ENCODE measurements at places on chromosomes 7 and 10. TPM values are rescaled to one million over a fixed set of nuclear protein-coding genes. Genes with fewer than 3 reads are reported as not detected.

The USP6NL gene
- total RNA-seq = 10.5 TPM

The GJC3 gene
- not detected for total RNA-seq

The XRCC2 gene
- total RNA-seq = 0.24 TPM

The HOXA4 gene
- total RNA-seq = 1.1 TPM

GRCh38 chr7:67463316-67463715 is 466.7 kb downstream of the TYW1 start:
- DNase-seq = no peak

GRCh38 chr10:72414642-72415041 is 59.9 kb upstream of the DNAJB12 start:
- DNase-seq = no peak

DNA sequence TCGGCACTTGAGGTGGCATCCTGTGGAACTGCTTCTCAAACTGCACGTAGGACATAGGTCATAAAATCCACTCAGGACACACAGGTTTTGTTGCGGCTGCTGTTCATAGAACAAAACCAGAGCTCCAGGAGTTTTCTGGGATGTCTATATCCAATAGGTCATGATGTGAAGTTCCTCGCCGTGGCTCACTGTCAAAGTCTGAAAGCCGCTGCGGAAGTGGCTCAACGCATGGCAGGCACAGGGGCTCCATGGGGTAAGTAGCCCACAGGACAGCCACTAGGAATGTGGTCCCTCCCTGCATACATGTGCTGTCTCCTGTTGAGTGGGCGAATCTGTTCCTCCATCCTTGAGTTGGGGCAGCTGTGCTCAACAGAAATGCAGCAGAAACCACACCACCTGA is 72.2 kb downstream of the PRKAG2 start:
- no peak for DNase-seq

DNA sequence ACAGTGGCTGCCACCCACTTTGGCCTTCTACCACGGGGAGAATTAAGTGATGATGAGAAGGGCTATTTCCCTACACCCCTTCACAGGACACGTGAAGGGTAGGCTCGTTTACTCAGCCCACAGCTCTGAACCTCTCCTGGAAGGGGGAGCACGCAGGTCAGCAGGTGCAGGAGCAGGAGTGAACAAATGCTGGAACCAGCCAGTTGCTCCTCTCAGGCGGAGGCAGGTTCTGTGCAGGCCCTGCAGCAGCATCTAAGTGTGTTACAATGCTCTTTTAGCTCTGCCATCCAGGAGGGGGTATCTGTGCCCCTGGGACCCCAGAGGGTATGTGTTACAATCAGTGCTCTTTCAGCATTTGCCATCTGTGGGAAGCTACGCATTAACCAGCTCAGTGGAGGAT is 61.2 kb downstream of the AHR start:
- DNase-seq = no peak

Data from cardiac septum (tissue), 1 donor.